ENCODE measurements at places on chromosomes 2 and 18.

DNA sequence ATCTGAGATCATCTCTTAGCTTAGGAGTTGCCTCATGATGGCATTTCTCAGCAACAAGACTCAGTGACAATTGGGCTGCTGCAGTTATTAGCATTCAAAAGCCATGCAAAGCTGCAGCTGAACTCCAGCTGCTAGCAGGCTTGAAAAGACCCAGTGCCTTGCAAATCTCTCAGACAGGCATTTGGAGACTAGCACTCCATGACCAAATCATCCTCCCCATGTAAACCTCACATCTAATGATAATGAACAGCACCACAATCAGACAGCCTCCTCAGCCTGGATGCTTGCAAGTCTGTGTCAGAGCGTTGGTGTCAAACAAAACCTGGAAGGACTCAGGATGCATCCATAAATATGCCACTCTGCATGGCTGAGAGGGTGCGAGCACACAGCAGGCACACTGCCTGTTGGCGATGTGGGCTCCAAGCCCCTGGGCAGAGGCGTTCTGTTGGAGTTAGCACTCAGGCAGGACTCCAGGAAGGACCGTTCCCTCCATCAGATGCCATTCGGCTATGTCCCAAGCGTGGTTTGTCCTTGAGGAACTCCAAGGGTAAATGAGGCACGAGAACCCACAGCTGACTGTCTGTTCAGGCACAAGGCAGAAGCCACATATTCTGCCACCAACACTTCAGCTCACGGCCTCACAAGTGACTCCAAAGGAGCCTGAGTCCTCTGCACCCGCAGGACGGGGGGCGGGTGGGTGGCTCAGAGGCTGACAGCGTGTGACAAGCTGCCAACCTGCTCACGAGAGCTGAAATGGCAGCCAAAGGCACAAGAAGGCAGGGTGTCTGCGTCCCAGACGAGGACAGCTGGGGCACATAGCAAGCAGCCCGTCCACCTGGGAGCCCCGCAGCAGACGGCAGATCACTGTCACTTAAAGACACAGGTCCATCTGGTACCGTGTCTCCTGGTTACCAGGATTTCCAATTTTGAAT is 183.8 kb downstream of the MYT1L start:
- no peak for DNase-seq

DNA sequence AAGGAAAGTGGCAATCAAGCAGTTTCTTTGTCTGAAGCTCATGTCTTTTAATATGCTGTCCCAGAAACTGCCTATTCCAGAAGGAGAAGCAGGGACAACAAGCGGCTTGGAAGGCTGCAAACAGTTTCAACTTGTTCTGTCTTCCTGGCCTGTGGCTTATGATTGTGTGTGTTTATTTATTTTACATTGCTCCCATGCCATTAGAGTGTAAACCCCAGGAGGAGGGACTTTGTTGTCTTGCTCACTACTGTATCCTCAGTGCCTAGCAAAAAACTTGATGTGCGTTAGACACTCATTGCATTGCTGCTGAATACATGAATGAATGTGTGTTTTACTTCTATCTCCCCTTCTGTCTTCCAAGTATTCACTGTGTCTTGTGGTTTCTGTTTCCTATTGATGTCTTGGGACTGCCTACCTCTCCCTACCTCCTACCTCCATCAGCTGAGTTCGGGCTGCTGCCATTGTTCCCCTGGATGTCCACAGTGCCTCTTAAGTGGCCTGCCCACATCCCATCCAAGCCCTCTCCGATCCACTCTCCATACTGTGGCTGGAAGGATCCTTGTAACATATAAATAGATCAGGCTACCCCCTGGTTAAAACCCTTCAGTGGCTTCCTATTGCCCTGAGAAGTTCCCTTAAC is 261.4 kb downstream of the DYSF start:
- no peak for DNase-seq

DNA sequence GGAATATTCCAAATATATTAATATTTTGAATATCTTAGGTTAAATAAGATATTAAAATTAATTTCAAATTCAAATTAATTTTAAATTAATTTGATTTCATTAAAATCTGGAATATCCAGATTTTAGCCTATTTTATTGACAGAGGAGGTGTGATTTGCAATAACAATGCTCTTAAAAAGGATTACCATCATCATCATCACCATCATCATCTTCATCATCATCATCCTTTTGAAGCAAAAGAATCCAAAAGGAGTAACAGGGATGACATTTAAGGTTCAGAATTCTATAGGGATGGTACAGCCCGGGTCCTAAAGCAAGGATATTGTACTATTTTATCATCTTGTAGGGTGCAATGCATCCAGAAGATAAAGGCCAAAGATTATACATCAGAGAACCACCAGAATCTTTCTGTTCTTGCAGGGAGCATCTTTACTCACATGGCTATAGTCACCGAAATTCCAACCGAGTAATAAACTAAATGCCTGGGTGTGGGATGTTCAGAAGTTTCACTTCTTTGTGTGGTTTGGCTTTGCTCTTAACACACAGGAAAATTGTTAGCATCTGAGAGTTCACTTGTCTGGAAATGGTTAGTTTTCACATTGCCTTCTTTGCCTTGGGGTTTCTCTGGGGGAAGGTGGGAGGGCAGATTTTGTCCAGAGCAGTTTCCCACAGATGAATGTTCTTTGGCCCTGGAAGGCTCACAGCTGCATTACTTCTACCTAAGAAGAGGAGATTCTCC is 99.1 kb upstream of the ITGA6 start:
- DNase-seq = no peak

GRCh38 chr2:15748736-15749323 is 157.2 kb downstream of the DDX1 start:
- no peak for DNase-seq

- no peak for DNase-seq
Measured at GRCh38 chr2:126635736-126636135, 20.2 kb upstream of the GYPC start.

GRCh38 chr2:5479265-5479928 is 212.8 kb upstream of the SOX11 start:
- no peak for DNase-seq

- DNase-seq = no peak
Measured at GRCh38 chr2:199679883-199680282, 171.1 kb downstream of the FTCDNL1 start.

DNA sequence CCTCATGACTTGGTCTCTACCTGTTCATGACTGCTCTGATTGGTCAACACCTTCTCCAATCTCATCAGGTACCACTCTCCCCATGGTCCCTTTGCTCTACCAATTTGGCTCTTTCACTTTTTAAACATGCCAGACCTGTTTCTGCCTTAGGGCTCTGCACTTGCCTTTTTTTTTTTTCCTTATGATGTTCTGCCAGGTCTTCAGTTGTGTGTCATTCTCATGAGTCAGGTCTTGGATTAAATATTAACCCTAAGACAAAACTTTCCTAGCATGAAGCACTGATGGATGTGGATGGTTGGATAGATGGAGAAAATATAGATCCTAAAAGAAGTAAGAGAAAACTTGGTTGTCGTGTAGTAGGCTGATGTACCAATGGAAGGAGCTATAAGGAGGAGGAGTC is 219.3 kb downstream of the TTC32 start:
- DNase-seq = no peak

DNA sequence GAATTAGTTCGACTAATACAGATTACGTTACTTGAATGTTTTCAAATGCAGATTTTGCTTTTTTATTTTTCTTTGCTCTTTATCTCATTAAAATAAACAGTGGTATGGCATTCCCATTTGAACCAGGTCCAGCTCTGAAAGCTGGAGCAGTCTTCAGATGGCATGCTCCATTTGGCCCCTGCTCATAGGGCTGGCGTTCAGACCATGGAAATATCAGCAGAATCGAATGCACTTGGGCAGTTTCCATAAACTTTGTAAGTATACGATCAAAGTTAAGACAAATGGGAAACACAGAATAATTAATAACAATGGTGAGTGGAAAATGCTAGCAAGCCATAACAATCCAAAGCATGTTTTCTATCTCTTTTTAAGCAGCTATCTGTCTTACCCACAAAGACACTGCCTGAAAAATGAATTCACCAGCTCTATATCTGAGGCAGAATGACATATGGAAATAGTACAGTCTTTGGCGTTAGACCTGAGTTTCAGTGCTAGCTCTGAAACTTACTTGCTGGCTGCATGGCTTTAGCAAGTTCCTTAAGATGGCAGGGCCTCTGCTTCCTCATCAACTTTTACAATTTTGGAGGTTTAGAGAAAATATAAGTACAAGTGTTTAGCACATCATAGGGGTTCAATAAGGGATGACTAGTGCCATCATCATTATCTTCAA is 131.6 kb downstream of the BCL2 start:
- DNase-seq = no peak

DNA sequence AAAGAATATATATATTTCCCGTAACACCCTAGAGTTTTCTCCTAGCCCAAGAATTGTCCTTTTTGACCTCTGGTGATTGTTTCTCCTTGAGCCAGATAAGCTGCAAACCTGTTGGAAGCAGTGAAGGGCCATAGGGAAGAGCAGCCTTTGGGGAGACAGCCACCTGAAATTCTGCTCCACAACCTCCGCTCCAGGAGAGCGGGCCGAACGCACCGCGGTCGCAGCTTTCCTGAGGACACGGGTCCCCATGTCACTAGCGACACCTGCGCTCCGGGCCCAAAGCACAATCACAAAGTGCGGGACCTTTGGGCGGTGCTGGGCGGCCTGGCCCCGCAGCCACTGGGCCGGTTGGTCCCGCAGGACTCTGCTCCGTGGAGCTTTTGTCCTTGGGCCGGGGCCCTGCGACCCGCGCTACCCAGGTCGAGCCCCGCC is 557 bp upstream of the DSG2 start:
- no peak for DNase-seq

Data from brain pericyte (primary cell).